ENCODE measurements at places on chromosomes 2 and 18. TPM values are rescaled to one million over a fixed set of nuclear protein-coding genes. Genes with fewer than 3 reads are reported as not detected.

Gene RGPD3
- 0.92 TPM for total RNA-seq

Gene C2orf78
- total RNA-seq = not detected

Gene OSR1
- not detected for total RNA-seq

Gene SNRPD1
- 91.2 TPM for total RNA-seq

Gene CNTNAP5
- not detected for total RNA-seq

Gene PSD4
- 299 TPM for total RNA-seq

Gene RNF25
- total RNA-seq = 30.3 TPM

Gene CREG2
- total RNA-seq = not detected

Gene MARCHF4
- not detected for total RNA-seq

Gene NPAS2
- total RNA-seq = 0.53 TPM

Gene ZNF638
- total RNA-seq = 135 TPM

Gene SLC4A3
- not detected for total RNA-seq

Gene BOD1L2
- not detected for total RNA-seq

Gene PSMA8
- total RNA-seq = 1.3 TPM

Gene TMEM178A
- not detected for total RNA-seq

Gene ASAP2
- not detected for total RNA-seq

Gene MZT2B
- total RNA-seq = 231 TPM

Gene MC2R
- total RNA-seq = not detected

Data from natural killer cell treated with Interleukin-12 subunit alpha and Interleukin-12 subunit beta and Interleukin-15 and Interleukin-18, amount 100 ng/mL, for 72 hours (primary cell).